ENCODE measurements at places on chromosomes 2 and 18.

DNA sequence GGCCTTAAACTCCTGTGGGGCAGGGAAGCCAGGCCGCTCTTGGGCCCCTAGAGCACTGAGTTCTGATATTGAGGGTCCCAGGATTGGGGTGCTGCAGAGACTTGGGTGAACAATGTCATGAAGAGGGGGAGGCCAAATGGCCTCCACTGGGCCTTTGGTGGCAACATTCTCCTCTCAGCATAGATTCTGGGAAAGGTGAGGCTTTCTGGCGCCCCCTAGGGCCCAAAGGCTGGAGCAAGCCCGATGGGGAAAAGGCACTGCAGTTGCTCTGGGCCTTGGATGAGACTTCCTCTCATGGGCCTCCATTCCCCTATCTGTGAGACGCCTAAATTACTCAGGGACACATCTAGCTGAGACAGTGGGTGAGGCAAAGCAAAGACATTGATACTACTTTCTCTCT lies 84.8 kb downstream of the ACAA2 start:
- DNase-seq: peak; percentile 36

DNA sequence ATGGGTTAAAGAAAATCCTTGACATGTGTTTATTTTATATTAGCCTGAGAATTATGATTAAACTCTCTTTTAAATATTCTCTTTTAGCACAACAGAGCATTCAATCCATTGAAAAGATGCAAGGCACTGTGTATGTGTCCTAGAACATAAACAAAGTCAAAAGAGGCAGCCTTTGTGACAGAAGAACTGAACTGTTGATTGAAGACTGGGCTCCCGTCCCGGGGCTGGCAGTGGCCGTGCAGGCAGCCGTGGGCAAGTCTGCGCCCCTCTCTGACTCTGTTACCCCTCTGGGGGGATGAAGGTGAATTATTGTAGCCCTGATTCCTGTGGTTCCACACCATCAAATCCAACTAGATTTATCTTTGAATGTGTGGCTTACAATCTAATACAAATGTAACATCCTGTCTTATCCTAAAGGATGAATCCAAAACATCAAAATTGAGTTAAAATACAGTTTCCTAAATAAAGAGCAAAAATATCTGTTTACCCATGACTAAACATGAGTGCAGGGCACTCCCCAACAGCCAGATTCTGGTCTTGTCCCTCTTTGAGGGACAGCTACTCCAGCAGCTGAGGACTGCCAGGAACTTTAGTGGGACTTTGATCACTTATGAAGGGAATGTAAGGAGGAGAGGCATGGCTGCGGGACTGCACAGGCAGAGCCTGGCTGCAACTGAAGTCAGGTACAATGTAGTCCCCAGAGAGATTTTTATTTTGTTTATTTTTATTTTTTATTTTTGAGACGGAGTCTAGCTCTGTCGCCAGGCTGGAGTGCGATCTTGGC lies 37.3 kb upstream of the SH3BP4 start:
- DNase-seq: no peak

GRCh38 chr2:224223851-224224555 lies 177.9 kb downstream of the FAM124B start:
- DNase-seq: no peak

DNA sequence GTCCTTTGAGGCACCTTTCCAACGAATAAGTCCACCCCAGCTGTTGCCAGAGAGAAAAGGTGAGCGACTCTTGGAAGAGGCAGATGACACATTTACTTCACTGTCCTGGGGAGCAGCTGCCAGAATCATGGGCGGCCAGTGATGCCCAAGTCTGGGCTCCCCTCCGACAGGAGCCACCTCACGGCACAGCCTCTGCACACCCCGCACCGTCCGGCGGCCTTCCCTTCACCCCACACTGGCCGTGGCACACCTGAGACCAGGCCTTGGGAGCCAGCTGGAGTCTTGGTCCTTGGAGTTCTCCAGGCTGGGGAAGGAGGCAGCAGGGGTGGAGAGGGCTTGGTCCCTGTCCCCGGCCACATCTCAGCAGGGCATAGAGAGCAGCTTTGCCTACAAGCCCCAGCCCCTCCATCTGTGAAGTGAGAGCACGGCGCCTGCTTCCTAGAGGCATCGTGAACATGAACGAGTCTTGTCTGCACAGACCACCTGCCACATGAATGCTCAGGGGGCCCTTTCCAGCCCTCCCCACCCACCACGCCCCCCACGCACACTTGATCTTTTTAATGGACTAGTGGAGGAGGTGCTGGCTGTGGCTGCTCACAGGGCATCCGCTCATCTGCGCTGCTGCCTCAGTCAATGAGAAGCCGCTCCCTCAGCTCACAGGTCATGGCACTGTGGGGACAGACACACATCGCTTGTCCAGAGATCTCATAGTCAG lies 400.2 kb upstream of the MYT1L start:
- no peak for DNase-seq

GRCh38 chr2:236638707-236639106 lies 69.1 kb downstream of the ACKR3 start:
- DNase-seq: no peak

DNA sequence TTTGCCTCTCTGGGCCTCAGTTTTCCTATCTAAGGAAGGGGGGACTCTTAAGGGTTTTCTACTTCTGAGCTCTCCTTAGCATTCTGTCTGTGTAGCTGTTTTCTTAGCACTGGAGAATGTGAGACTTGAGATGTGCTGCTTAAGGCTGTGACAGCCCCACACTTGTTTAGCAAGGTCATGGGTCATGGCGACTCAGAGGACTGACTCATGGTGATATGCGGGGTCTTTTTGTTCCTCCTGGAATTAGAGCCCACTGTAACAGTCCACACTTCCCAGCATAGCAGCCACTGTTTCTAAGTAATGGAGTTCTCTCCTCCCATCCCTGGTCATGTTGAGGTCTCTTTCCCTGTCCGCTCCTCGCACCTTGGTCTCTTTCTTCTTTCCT lies 4.1 kb upstream of the LPIN1 start:
- no peak for DNase-seq

GRCh38 chr2:133495226-133495625 lies 73.0 kb downstream of the NCKAP5 start:
- no peak for DNase-seq

DNA sequence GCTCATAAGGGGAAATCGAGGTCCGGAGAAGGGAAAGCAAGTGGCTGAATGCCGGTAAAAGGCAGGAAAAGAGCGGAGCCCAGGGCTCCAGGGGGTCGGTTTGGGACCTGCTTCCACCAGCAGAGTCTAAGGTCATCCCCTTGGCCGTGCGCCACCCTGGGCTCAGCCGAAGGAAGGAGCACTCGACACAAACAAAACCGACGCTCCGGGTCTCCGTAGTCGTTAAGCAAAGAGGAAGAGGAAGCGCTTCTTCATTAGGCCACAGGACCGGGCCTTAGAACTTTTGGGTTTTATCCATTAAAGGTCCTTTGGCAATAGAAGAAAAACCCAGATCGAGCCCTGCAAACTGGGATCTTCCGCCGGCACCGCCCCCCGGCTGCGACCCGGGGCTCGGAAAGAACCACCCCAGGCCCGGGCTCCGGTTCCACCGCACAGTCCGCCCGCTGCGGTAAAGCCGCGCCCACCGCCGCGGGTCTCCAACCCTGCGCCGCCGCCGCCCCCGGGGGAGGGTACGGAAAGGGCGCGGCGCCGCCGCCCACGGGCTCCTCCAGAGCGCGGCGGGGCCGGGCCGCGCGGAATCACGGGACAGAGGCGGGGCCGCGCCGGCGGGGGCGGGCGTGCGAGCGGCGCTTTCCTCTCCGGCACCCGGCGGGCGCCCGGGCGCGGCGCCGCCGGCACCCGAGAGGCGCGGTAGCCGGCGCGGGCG lies at the start of gene TTL:
TTL (plus strand) TSS at position 629 of the 706 bp plus-strand sequence. CDS start 189 bp downstream, outside the sequence.
- peak; percentile 88 for DNase-seq

DNA sequence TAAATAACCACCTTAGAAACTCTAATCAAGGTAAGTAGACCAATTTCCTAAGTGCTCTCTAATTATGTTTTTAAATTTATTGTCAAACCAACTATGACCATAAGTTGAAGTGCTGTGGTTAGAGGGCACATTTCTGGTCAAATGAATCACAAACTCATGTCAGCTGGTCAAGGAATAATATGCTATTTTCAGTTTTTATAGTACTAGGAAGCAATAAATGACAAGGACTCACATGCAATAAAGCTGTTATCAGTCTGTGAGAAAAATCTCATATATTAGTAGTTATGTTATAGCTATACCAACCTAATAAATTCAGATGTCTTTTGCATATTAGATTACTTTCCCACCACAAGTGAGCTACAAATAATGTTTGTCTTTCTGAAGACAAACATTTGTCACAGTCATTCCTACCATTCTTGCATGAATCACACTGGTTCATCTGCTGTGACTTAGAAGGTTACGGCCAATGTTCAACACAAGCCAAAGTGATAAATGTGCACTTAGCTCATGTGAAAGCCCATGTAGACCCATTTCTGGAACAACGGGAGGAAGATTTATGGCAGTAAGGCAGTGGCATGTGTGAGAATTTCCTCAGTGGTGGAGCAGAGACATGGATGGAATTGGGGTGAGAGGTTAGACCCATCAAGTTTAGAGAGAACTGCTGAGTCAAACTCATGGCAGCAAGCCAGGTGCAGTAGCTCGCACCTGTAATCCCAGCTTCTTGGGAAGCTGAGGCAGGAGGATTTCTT lies 27.4 kb upstream of the CCNYL1 start:
- no peak for DNase-seq

DNA sequence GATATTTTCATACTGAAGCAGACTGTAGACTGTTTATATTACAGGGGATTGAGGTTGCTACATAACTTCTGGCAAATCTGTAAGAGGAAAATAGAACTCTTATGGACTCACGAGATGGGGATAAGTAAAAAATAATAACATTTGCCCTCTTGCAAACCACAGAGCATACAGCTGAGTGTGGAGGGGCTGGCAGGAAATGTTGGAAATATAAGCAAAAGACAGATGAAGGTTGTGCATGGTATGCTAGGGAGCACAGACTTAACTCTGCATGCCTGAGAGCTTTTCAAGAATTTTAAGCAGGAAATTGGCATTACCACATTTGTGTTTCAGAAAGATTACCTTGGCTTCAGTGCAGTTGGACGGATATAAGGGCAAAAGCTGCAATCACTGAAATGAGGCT lies 411.1 kb downstream of the RAD51AP2 start:
- DNase-seq: no peak

DNA sequence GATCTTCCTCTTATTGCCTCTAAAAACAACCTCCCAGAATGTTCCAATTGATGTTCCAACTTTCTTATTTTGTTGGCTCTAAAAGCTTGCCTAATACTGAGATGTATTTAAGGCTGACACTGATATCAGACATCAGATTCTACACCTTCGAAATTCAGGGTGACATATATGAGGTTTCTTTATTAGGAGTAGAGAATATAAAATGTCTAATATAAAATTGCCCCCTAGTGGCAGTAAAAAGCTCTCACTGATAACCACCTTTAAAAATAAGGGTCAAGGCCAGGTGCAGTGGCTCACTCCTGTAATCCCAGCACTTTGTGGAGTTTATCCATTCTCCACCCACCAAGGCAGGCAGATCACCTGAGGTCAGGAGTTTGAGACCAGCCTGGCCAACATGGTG lies 789.7 kb upstream of the SLC39A10 start:
- DNase-seq: no peak

DNA sequence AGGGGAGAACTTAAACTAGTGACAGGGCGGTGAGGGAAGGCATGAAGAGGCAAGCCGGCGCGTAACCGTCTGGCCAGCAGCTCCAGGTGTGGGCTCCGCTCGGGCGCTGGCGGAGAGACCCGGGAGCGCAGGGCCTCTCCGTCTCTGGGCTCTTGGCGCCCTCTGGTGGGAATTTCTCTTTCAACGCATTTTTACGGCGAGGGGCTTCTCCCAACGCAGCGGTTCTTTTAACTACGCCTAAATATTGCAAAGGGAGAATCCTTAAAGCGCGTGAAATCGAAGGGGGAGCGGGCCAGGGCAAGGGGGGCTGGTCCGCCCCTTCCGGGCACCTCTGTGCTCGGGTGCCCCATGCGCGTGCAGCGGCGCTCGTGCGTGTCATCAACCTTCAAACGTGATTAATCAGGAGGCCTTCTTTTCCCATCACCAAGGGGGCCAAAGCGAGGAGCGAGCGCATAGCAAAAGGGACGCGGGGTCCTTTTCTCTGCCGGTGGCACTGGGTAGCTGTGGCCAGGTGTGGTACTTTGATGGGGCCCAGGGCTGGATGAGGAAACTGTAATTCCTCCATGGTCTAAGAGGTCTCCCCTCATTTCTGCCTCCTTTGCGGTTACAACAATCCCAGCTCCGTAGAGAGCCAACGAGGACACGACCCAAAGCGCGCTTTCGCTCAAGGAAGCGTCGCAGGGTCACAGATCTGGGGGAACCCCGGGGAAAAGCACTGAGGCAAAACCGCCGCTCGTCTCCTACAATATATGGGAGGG lies 762 bp upstream of the GAD1 start:
- peak; percentile 77 for DNase-seq

DNA sequence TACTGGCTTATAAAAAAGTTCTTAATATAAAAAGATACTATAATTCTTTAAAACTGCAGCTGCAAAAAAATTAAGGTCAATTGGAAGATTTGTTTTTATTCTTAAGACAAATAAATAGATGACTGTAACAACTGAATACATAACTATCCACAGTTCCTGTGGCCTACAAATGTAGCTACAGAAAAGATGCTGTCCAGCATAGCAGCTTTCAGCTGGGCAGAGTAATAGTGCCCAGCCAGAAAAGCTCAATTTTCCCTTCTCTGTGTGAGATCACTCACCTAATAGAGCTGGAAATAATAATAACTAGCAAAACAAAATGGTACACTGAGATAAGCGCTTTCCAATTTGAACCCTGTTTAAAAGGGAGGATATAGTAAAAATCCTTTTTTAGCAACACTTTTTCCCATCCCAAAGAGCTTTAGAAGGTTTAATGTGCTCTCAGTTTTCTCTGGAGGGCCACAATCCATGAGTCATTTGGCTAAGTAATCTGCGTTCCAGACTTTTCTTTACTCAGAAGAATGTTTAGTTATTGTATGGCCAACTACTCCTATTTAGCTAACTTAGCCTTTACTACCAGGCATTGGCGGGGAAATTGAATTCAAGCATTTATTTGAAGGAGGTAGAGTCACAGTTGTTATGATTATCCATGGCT lies 158.1 kb upstream of the SLC39A10 start:
- no peak for DNase-seq

DNA sequence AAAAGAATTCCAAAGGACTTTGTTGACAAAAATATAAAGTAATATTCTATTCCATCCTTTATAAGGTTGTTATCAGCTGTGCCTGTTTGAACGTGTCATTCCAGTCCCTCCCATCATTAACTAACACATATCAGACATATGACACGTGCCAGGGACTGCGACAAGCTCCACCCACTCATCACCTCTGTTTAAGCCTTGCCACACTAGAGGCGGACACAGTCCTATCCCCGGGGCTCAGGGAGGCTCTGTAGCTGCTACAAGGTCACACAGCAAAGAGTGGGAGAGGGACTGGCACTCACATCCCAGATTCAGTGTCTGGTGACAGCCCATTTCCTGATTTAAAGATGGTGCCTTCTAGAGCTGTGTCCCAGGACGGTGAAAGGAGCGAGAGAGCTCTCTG lies 30.0 kb downstream of the TBC1D8 start:
- no peak for DNase-seq

Measured in activated naive CD8-positive, alpha-beta T cell treated with anti-CD3 and anti-CD28 coated beads for 36 hours (primary cell).